Heart right ventricle (tissue), 16 donors: ENCODE measurements at places on chromosomes 11 and 22.

DNA sequence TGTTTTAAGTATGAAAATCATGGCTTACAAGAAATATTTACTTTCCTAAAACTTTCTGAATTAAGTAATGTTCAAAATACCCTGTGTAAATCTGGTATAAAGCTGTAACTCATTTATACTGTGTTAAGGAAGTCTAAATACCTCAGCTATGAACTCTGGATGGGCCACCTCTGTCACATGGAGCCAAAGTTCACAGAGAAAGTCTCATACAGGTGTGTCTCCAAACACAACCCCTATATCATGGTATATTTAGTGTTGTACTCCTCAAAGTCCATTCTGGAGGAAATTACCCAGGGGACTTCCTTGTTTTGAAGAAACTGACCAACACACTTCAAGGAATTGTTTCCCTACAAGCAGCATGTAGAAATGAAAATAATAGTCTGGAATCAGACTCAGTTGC is 909.2 kb upstream of the TENM4 start:
- no peak for DNase-seq

DNA sequence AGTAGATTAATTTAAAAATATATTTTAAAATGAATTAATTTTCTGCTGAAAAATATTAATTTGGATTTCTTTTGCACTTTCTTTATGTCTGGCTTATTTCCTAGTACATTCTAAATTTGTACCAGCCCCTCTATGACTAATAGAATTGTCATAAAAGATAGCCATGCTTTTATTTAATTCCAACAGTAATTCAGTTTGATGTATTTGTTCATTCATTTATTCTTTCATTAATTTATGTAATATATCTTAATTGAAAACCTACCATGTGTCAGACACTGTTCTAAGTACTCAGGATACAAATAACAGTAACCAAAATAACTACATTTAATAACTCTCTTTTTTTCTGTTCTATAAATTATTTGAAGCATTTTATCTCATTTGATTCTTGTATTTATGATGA is 264.0 kb upstream of the CCDC179 start:
- no peak for DNase-seq

GRCh38 chr11:77151804-77152509 is 23.9 kb downstream of the MYO7A start:
- no peak for DNase-seq

DNA sequence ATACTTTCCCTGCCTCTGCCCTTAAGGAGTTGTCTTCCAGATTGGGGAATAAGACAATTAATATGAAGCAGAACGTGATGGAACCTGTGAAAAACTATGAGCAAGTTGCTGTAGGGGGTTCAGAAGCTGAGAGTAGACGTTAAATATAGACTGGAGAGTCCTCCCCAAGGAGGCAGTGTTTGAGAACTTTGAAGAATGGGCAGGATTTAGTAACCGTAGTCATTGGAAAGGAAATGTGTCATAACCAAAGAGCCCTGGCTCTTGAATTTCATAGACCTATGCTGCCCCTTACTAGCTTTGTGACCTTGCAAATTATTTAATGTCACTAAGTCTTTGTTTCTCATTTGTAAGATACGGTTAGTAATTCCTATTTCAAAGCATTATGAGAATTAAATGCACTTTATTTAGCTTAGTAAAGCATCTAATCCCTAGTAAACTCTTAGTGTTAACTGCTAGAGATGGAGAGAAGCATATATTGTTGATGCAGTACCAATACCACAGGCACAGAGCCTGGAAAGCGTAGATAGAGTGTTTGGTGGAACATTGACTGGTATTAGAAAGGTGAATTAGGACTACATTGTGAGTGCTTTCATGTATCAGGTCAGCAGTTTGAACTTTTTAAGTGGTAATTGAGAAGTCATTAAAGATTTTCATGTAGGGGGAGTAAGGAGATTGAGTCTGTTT is 54.1 kb downstream of the MCAM start:
- DNase-seq = no peak

GRCh38 chr11:1129143-1129610 is 28.6 kb upstream of the MUC5AC start:
- DNase-seq = no peak

- DNase-seq = no peak
Measured at GRCh38 chr11:6895010-6895409, 2.7 kb upstream of the OR2D2 start.
